ENCODE measurements at places on chromosomes 12 and 14. TPM values are rescaled to one million over a fixed set of nuclear protein-coding genes. Genes with fewer than 3 reads are reported as not detected.

GRCh38 chr12:45223868-45224267 is 8.0 kb downstream of the ANO6 start:
- H3K4me1 ChIP-seq, result peaks cover 14% of the 10 kb centered on the region
- DNase-seq, result no peak
- H3K36me3 ChIP-seq, result no peaks in the 10 kb centered on the region
- no peak overlapping the region for H3K27ac ChIP-seq
- H3K27me3 ChIP-seq, result no peaks in the 10 kb centered on the region

DNA sequence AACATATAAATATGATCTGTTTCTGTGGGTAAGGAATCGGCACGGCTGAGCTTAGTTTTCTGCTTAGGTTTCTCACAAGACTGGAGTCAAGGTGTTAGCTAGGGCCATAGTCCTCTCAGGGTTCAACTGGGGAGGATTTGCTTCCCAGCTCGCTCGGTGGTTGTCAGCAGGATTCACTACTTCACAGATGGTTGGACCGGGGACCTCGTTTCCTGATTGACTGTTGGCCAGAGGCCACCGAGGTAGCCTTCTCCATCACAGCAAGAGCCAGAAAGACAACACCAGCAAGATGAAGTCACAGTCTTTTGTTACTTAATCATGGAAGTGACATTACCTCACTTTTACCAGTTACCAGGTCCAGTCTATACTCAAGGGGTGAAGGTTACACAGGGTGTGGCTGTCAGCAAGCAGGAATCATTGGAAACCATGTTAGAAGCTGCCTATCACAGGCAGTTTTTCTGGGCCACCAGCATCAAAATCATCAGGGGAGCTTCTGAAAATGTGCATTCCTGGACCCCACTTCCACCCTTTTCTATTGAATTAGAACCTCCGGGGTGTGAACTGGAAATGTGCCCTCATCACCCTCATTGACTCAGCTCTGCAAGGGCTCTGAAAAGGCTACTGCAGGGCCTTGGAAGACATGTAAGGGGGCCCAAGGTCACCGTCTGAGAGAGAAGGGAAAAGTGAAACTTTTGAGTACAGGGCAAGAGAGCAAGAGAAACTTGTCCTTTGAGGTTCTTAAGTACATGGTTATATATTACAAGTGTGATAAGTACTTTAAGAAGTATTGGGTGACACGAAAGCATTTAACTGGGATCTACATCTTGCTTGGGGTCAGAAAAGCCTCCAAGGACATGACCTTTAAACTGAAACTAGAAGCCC is 10.9 kb downstream of the COPS7A start:
- no peaks in the 10 kb centered on the region for H3K27me3 ChIP-seq
- peaks cover 5% of the 10 kb centered on the region for H3K4me1 ChIP-seq
- H3K36me3 ChIP-seq, result no peaks in the 10 kb centered on the region
- no peak overlapping the region for H3K27ac ChIP-seq

DNA sequence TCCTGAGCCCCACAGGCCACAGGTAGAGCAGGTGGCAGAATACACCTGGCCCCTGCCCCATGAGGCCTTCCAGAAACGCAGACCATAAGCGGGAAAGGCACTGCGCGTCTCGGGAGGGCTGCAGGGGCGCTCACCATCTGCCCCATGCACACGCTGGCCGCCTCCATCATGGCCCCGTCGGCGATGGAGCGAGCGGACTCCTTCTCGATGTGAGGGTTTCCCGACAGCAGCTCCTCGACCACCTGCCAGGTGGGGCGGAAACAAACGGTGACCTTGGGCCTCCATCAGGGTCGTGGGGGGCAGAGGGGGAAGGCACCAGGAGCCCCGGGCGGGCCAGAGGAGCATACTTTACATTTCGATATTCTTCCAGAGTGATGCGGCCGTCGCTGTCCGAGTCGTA is 52.8 kb downstream of the TESC start:
- H3K4me3 ChIP-seq, result no peak overlapping the region
- H3K27ac ChIP-seq, result no peak overlapping the region
- H3K27me3 ChIP-seq, result peaks cover 5% of the 10 kb centered on the region
- 0 out of 2 replicates have a peak, but pooled peaks cover 4% of the 10 kb centered on the region for H3K4me1 ChIP-seq
- no peaks in the 10 kb centered on the region for H3K36me3 ChIP-seq

DNA sequence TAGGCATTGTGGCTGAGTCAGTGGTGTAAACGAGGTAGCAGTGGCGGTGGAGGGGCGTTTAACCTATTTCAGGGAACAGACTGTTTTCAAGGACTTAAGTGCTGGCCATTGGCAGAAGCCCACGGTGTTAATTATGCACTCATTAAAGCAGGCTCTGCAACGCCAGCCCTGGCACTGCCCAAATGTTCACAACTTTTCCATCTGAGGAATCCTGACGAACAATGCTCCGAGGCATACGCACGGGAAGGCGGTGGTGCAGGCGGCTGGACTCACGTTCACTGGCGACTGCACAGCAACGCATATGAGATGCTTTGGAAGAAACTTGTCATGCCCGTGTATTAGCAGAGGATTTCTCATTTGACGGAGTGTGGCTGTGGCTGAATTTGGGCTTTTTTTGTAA is 70.6 kb upstream of the SLC24A4 start:
- H3K36me3 ChIP-seq, result no peaks in the 10 kb centered on the region
- no peaks in the 10 kb centered on the region for H3K4me1 ChIP-seq
- no peak overlapping the region for H3K4me3 ChIP-seq
- DNase-seq, result no peak
- peaks cover 57% of the 10 kb centered on the region for H3K27me3 ChIP-seq
- H3K27ac ChIP-seq, result no peak overlapping the region

The TPI1 gene
- total RNA-seq, result 1,708 TPM
